Gastroesophageal sphincter (tissue), 4 donors: ENCODE measurements at places on chromosomes 13 and 19. TPM values are rescaled to one million over a fixed set of nuclear protein-coding genes. Genes with fewer than 3 reads are reported as not detected.

Gene ADAMTS10
- total RNA-seq = 45.3 TPM

DNA sequence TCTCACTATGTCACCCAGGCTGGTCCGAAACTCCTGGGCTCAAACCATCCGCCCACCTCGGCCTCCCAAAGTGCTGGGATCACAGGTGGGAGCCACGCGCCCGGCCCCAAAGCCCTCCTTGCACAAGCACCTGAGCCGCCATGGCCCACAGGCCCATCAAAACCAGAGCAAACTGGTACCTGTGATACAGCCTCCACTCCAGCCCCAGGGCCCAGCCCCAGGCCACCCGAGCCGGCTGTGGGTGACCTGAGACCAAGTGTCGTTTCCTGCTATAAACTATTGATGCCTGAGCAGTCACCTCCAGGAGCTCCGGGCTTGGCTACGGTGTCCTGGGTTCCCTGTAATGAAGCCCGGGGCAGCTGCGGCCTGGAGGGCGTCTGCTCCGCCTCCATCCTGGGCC is 9.7 kb upstream of the PTBP1 start:
- ATAC-seq = no peak

DNA sequence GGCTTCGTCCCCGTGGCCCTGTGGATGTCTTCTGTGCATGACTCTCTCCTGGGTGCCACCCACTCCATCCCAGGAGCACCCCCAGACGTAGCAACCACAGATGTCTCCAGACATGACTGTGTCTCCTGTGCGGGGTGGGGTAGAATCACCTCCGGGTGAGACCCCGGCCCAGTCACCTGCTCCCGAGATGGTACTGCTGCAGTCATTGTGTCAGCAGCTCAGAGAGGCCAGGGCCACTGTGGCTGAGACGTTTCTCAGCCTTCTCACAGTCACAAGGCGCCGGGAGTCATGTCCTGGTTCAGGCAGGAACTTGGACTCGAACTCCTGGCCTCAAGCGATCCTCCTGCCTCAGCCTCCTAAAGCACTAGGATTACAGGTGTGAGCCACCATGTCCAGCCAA is 16.6 kb downstream of the NCLN start:
- no peak for ATAC-seq

Gene RFPL4A
- not detected for total RNA-seq

Gene PPM1N
- 3.2 TPM for total RNA-seq

DNA sequence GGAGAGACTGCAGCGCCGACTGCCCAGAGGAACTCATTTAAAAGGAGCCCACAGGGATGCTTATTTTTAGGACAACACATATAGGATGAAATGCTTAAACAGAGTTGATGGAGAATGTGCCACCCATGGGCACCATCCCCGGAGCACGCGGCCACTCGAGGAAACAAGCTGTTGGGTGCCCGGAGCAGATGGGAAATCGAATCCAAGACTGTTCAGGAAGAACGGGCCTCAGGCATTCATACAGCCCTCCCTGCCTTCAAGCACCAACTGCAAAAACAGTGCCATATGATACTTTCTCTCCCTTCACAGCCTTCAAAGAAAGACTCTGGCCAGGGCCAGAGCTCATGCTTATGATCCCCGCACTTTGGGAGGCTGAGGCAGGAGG is 40.2 kb downstream of the RAB20 start:
- no peak for ATAC-seq

DNA sequence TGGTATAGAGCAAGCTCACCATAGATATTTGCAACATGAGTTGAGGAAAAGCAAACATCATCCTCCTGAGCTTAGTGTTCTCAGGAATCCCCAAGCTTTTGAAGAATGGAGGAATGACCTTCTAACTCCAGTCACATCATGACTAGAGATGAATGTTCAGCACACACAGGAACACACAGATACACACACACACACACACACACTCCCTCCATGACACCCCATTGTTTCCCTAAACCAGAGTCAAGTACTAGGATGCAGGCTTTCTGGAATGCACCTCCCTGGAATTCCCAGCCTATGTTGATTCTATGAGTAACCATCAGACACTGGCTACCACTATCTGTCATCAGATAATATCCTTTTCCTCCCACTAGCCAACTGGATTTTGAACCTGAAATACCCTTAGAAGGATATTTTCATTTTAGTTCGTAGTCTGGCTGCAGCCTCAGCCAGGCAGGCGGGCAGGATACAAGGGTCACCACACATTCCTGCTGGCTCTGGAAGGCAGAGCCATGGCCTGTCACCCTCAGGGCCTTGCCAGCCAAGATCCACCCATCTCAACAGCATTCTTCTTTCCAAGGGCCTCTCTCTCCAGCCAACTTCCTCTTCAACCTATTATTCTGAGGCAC is 162.4 kb downstream of the FOXO1 start:
- ATAC-seq = peak; percentile 38

- peak; percentile 62 for ATAC-seq
Measured at GRCh38 chr19:5805462-5806132, 730 bp downstream of the NRTN start.

DNA sequence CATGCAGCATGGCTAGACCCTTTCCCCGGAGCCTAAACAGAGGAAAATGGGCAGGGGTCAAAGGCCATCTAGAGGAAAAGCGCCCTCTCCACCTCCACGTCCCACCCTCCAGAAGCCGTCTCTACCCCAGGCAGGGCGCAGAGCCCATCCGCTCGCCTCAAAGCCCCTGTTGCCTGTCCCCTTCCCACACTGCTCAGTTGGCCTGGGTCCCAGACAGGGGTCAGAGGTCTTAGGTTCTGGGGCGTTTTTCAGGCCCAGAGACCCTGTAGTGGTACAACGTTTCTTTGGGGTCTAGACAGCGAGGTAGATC is 285 bp downstream of the TMEM143 start:
- ATAC-seq = peak; percentile 3

- no peak for ATAC-seq
Measured at GRCh38 chr19:58355215-58355796, 2.0 kb upstream of the A1BG start.

DNA sequence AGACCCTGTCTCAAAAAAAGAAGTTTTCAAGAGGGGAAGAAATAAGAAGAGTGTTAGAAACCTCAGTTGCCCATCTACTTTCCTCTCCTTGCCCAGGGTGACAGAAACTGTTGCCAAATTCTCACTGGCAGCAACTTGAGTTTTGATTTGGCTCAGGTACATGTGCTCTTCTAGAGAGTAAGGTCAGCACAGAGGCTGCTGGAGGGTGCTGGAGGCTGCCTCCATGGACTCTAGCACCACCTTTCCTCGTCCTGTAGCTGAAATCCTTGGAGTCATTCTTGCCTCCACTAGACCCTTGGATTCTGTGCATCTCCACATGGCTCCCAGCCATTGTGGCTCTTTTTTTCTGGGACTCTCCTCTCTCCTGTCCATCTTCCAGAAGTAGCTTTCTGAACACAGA is 149.1 kb downstream of the TM9SF2 start:
- ATAC-seq = no peak

DNA sequence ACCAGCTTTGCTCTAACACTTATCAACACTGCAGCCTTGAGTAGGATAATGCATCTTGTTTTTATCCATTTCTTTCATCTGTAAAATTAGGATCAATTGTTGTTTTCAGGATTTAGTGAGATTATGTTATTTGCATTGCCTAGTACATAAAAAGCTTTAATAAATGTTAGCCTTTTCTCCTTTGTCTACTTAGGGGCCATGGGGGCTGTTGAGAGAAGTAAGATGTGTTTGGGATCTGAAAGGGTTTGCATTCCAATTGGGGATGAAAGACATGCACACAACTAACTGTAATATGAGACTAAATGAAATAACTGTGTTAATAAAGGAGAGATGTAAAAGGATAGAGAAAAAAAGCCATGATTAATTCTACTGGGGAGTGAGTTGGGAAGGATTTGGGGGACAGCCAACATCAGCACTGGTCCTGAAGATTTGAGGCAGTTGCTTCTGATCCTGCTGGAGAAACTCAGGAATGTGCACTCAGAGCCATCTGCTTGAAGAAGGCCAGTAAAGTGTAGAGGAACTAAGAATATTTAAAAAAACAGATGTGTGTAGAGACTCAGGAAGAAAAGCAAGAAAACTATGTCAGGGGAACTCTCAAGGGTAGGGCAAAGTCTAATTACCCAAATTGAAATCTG is 236.3 kb downstream of the OLFM4 start:
- no peak for ATAC-seq

DNA sequence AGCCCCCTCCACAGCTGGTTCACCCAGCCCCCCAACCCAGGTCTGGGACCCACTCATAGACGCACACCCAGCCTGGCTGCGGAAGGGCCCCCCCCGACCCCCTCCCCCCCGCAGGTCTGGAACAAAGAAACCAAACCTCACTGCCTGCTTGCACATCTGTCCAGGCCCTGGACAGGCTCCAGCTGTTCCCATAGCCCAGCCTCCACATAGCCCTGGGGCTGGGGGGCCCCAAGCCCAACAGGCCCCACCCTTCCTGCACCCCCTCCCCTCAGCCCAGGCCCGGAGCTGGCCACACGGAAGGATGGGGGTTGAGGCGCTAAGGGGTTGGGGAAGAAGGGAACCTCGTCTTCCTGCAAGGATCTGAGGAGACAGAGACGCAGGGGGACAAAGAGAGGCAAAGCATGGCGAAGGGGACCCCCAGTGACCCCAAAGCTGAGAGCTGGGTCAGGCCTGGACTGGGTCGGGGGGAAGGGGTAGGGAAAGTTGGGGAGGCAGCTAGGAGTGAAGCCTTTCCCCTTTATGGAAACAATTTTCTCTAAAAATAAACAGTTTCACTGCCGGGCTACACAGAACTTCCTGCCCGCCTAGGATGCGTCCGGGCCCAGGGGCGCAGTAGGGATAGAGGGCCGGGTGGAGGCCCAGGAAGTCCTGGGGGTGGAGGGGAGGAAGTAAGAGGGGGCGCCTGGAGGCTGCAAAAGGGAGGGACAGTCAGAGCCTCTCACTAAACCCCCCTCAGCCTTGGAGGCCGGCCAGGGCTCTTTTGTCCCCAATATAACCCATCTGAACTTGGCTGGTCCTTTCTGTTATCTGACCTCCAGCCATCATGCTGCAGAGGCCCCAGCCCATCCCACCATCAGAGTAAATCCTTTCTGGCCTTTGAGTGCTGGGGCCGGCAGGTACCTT is 2.4 kb downstream of the KANK2 start:
- ATAC-seq = no peak
